Brain pericyte (primary cell): ENCODE measurements at places on chromosomes 2 and 18.

GRCh38 chr18:73545472-73545871, 602.2 kb downstream of the FBXO15 start:
- no peak for DNase-seq

DNA sequence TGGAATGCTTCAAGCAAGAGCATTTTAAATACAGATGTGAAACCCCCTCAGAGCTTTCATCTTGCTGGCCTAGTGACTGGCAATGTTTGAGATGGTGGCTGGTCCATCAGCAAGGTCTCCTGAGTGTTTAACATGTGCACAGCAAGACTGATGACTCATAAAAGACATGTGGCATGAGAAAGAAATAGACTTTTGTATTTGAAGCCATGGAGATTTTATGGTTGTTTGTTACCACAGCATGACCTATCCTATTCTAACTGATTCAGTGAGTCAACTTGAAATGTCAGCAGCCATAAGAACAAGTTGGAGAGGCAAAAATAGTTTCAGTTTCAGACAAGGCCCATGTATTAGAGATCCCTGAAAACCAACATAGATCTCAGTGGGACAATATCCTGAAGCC, 154.7 kb upstream of the LYPD1 start:
- DNase-seq = no peak

- DNase-seq = no peak
Observed at GRCh38 chr18:76493213-76494161, 1.6 kb downstream of the ZNF516 start.

DNA sequence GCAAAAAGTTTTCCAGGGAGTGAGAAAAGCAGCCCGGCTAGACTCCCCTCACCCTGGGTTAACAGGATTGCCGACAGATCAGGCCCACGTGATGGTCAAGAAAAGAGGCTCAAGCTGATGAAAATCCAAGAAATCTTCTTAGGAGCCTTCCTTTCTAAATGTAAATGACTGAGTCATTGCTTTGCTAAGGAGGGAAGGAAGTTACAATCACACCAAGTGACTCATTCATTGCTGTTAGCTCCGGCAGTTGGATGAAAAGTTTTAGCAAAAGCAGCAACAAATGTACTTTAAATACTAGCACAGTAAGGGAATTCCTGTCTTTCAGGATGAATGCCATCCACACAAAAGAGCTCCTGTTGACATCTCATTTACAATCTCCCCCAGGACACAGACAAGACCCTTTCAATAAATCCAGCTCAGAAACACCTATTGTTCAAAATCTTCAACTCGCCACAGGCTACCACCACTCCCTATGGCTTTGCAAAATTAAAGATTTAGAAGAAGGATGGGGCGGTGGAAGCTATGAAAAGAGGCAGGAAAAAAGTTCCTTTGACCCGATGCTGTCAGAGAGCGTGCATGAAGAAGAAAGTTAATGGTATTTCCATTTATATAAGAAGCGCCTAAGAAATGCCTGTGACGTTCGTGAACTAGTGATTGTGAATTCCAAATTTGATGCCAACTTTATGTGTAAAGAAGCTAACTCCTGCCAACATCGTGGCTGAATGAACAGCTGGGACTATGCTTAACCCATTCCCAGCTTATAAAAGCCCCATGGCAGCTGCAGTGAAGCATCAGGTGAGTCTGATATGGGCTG, 153.7 kb downstream of the TGIF1 start:
- DNase-seq = no peak

- DNase-seq = no peak
Observed at GRCh38 chr2:236608710-236609109, 39.1 kb downstream of the ACKR3 start.
